ENCODE measurements at places on chromosomes 3 and 15.

GRCh38 chr15:47584316-47584715, 133.0 kb upstream of the SEMA6D start:
- no peak for DNase-seq

DNA sequence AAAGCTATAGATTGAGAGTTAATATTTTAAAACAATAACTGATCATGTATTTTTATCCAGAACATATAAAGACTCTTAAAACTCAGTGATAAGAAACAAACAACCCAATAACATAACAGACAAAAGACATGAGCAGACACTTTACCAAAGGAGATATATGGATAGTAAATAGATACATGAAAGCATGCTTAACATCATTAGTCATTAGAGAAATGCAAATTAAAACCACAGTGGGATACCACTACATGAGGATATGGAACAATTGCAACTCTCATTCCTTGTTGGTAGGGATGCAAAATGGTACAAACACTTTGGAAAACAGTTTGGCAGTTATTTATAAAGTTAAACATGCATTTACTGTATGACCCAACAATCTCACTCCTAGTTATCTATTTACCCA, 95.0 kb downstream of the IQCH start:
- no peak for DNase-seq

DNA sequence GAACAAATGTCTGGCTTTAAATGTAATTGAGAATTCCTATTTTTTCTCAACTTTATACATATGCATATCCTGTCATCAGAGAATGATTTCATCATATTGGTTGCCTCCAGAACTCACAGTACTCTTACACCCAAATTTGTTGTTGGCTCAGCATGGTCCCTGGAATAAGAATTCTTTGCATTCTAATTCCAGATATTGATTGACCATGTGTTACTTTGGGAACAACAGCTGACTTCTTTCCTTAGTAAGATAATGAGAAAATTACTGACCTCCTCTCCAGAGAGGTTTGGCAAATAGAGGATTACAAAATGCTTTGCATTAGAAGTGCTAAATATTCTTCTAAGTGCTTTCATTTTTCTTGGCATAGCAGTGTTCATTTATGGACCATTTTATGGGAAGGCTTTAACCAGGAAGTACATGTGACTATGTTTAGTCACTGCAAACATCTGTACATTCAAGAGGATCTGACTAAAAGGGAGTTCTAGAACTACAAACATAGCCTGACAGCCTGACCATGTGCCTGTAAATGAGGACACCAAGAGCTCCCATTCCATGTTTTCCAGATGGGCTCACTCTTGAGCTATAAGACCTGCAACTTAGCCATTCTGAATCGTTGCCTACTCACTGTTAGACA, 391.6 kb upstream of the DPPA4 start:
- DNase-seq: no peak

DNA sequence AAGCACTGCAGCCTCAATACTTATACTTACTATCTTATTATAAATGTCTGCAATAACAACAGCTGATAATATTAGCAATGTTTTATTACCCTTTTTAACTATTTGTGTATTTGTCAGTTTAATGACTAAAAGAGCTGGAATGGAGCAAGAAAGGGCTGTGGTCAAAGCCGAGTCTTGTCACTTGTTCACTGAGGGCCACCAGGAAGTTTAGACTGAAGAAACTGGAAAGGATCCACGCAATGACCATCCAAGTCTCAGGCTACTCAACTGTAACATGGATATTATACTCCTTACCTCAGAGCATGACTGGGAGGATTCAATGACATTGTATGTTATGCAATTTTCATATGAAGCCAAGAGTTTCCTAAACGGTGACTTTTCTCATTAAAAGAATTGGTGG, 90.4 kb downstream of the TJP1 start:
- DNase-seq: no peak

GRCh38 chr3:138082085-138082991, 33.1 kb downstream of the DZIP1L start:
- DNase-seq: no peak

GRCh38 chr3:69094467-69095205, 9.9 kb downstream of the ARL6IP5 start:
- DNase-seq: peak; percentile 14

DNA sequence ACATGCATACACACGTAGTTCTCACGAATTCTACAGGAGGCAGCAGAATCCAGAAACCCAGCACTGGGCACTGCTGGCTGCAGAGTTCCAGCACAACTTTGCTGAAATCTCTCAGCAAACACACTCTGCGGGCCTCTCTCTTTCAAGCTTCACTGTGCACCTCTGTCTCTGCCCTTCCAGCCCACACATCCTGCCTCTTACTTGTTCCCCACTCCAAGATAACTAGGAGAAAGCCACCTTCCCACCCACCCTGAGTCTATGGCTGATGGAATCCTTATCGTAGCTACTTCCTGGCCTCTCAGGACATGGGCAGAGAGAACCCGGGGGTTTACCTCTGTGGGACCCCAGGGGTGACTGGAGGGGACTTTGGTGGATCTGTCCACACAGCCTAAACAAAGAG, 11.9 kb downstream of the ANP32A start:
- no peak for DNase-seq

GRCh38 chr3:125477701-125478100, 42.3 kb downstream of the SNX4 start:
- no peak for DNase-seq

DNA sequence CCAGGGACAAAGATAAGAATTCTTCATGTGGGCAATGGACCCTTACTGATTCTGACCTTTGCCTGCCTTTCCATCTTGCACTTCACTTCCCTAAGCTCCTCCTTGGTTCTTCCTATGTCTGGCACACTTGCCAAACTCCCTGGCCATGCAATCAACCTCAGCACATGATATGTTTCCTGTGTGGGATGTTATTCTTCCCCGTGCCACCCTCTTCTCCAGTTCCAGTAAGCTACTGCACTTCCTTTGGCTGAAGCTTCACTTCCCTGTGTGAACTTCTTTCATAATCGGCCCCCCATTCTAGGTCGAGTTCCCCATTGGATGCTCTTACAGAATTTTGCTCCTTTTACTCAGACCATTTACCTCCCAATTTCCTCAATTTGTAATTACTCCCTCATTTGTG, 10.7 kb upstream of the TASOR start:
- no peak for DNase-seq

GRCh38 chr3:171190668-171191067, 164.1 kb upstream of the SLC2A2 start:
- DNase-seq: no peak

DNA sequence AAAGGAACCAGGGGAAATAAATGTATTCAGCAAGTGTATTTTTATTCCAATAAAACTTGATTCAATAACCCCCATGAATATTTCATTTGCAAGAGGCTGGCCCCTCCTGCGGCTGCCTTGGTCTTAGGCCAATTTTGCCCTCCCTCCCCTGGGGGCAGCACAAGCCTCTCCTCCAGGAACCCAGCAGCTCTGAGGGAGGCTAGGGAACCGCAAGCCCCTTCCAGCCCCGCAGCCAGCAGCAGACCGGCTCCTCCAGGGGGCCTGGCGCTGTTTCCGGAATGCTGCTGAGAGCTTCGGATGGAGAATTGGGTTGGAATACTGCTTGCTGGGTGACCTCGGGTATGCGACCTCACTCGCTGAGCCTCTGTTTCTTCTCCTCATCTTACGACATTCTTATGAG, 150.1 kb downstream of the RAB11A start:
- no peak for DNase-seq

DNA sequence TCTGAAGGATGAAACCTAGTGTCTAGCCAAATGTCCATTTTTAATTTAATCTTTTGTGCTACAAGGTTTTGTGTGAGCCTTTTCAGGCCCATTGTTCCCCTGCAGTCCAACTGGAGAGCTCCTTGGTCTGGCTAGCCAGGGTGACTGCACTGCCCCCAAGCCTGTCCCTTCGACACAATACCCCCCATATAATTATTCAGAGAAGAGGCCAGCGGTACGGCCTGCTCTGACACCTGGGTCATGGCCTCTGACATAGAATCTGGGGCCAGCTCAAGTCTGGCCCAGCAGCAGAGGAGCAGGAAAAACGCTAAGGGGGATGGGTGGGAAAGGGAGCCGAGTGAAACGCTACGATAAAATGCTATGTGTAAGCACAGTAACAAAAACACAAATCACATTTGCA, 64.2 kb upstream of the PYGO1 start:
- no peak for DNase-seq

- DNase-seq: peak; percentile 13
Observed at GRCh38 chr15:69114331-69114928, 46.0 kb upstream of the GLCE start.

- no peak for DNase-seq
Observed at GRCh38 chr3:127590282-127590592, 296 bp downstream of the TPRA1 start.

- DNase-seq: no peak
Observed at GRCh38 chr15:59250249-59250648, 43.6 kb downstream of the LDHAL6B start.

GRCh38 chr3:149605902-149606301, 51.9 kb downstream of the WWTR1 start:
- DNase-seq: no peak

- no peak for DNase-seq
Observed at GRCh38 chr15:88841236-88841635, 38.0 kb downstream of the ACAN start.

- no peak for DNase-seq
Observed at GRCh38 chr3:52083556-52084087, 27.3 kb upstream of the DUSP7 start.

- DNase-seq: peak; percentile 53
Observed at GRCh38 chr3:141738891-141739363, 829 bp downstream of the RNF7 start.

GRCh38 chr3:129593230-129593594, 13.3 kb downstream of the PLXND1 start:
- no peak for DNase-seq

DNA sequence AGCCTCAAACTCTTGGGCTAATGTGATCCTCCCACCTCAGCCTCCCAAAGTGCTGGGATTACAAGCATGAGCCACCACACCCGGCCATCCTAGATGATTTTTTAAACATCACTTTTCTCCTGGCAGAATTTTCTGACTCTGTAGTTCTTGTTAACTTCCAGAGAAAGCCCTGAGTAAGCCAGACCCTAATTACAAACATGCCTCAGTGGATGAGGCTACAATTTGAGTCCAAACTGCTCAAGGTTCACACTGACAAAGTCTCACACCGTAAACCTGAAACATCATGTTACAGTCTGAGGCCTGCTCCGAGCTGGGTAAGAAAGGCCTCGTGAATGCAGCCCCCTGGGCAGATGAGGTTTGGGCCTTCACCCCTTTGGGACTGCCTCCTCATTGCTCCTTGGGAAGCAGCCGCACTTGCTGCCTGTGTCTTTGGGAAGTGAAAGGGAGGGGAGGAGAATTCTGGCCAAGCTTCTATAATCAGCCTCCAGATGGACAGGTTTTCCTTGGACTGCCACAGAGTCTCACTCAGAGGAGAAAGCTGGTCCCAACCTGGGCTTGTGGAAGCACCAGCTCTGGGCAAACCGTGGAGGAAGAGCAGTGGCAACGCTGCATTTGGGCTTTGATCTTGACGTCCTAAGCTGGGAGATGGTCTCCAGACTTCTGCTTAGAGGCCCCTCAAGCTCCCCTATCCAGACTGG, 46.0 kb downstream of the CA12 start:
- no peak for DNase-seq

- no peak for DNase-seq
Observed at GRCh38 chr3:46538803-46539442, 27.2 kb downstream of the LRRC2 start.

DNA sequence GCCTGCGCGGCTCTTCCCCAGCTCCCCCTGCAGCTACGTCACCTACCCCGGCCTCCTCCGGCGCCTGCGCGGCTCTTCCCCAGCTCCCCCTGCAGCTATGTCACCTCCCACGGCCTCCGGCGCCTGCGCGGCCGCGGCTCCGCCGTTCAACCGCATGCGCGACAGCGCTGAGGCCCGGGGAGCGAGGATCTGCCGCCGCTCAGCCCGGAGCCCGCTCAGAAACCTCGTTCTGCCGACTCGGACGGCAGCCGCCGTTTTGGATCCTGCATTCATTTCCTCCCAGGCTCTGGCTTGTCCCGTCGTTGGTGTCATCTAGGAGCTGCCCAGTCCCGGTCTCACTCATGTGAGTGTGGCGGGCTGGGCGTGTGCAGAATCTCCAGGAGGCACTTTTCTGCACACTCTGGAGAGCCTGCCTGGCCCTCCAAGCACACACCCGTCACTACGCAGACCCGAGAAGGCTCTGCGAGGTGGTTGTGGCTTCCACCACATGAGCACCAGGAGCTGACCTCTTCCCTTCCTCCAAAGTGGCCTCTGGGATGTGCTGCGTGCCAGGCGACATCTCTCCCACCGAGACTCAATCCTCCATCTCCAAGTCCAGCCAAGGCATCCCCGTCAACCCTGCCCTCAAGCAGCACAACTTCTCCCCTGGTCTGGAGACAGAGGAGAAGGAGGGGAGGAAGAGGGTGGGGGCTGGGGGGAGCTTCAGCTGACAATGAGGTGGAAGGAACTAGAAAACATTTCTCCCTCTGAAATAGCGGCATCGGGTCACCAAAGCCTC, 165.3 kb downstream of the CHSY1 start:
- no peak for DNase-seq

DNA sequence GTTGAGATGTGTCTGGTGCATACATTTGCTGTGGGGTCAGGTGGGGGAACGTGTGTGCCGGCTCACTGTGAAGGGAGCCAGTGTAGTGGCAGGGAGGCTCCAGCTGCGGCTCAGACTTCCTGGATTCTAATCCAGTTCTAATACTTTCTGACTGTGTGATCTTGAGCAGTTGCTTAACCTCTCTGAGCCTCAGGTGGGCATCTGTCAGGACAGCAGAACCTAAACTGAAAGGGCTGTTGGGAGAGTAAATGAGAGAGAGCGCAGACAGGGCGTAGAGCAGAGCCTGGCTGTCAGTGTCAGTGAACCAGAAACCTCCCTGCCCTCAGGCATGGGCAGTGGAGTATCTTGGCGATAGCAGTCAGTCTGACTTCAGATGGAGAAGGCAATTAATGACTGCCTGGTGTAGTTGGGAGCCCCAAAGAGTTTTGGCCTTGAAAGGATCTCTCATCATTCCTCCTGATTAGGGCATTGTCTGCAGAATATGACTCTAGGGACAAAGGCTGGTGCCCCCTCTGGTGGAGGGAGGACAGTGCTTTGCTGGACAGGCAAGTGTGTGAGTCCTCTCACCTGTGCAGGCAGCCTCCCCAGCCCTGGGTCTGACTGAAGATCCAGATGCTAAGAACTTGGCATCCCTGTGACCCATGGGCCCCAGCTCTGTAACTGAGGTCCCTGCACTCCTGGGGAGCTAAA, 9.6 kb downstream of the KBTBD13 start:
- DNase-seq: no peak

- DNase-seq: no peak
Observed at GRCh38 chr3:40985195-40985594, 214.1 kb upstream of the CTNNB1 start.

- no peak for DNase-seq
Observed at GRCh38 chr3:129697229-129697969, 90.9 kb upstream of the PLXND1 start.

DNA sequence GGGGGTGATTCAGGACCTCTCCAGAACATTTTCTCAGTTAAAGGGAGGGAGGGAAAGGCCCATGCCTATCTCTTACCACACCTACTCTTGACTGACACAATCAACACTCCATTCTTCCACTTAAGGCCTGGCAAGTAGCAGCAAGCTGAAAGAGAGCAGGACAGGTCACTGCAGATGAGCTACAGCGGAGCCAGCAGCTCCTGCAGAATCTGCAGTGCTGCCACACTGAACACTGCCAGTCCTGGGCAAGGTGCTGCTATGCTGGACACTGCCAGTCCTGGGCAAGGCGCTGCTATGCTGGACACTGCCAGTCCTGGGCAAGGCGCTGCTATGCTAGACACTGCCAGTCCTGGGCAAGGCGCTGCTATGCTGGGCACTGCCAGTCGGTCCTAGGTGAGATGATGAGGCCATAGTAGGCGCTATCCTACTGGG, 143.7 kb downstream of the MYLK start:
- no peak for DNase-seq
